Epithelial cell of proximal tubule (primary cell): ENCODE measurements at places on chromosomes 1 and 21. TPM values are rescaled to one million over a fixed set of nuclear protein-coding genes. Genes with fewer than 3 reads are reported as not detected.

The DCST1 gene
- total RNA-seq, result not detected in 2 replicates

The AJAP1 gene
- 0.17 and 2.4 TPM in 2 replicates for total RNA-seq

The IFI44L gene
- total RNA-seq, result 0.51 and 3.6 TPM in 2 replicates

The CTTNBP2NL gene
- 26.1 and 27.2 TPM in 2 replicates for total RNA-seq

The MATN1 gene
- total RNA-seq, result not detected in 2 replicates

The CLCA4 gene
- total RNA-seq, result not detected in 2 replicates

The ANKRD34A gene
- total RNA-seq, result 0.06 and 0.14 TPM in 2 replicates

The IVL gene
- total RNA-seq, result 0.35 and 2.1 TPM in 2 replicates

The HRNR gene
- total RNA-seq, result not detected in 2 replicates

The AMY1B gene
- not detected in 2 replicates for total RNA-seq

The CAPN8 gene
- total RNA-seq, result not detected in 2 replicates

The ZNF695 gene
- total RNA-seq, result 4.7 and 7.7 TPM in 2 replicates

The TRPM2 gene
- 0.52 and 1.7 TPM in 2 replicates for total RNA-seq

The HTR6 gene
- not detected in 2 replicates for total RNA-seq

The ZNF683 gene
- total RNA-seq, result not detected in 2 replicates

The ZC3H11A gene
- 50.5 and 56.8 TPM in 2 replicates for total RNA-seq

The MFAP2 gene
- total RNA-seq, result 42.2 and 53.2 TPM in 2 replicates

The SERTAD4 gene
- 8.7 and 12.7 TPM in 2 replicates for total RNA-seq

The FCRL1 gene
- total RNA-seq, result not detected in 2 replicates

The GLIS1 gene
- total RNA-seq, result 2.5 and 2.7 TPM in 2 replicates

The UMODL1 gene
- not detected in 2 replicates for total RNA-seq

The GPR25 gene
- total RNA-seq, result 0.65 TPM in 1 of 2 replicates, not detected in the other
